ENCODE measurements at places on chromosomes 16 and 17. TPM values are rescaled to one million over a fixed set of nuclear protein-coding genes. Genes with fewer than 3 reads are reported as not detected.

DNA sequence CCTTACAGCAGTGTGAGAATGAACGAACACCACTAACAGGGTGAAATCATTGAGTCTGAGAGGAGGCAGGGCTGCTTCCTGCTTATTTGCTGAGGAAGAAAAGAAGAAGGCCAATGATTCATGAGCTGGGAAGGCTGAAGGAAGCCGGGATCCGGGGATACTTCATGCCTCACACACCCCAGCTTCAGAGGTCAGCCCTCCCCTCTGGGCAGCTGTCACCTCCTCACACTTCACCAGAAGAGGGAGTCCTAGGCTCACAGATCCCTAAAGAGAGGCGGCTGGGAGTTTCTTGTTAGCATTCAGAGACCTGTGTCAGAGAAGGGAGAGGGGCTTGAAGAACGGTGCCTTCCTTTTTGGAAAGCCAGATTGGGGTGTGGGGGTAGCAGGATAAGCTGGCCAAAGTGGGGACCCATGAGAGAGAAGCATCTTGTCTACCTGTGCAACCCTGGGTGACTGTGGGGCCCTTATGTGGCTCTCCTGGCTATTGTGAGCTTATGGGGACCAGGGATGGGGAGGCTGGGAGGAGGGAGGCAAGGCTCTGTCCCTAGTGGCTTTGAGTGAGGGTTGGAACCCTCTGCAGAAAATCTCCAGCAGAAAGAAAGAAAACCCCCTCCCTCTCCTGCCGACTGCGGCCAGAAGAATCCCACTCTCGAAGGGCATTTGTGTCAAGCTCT lies 94.6 kb downstream of the RGS9 start:
- H3K36me3 ChIP-seq: no peaks in the 10 kb centered on the region
- peaks cover 16% of the 10 kb centered on the region for H3K4me1 ChIP-seq
- H3K27ac ChIP-seq: no peak overlapping the region
- H3K27me3 ChIP-seq: no peaks in the 10 kb centered on the region

DNA sequence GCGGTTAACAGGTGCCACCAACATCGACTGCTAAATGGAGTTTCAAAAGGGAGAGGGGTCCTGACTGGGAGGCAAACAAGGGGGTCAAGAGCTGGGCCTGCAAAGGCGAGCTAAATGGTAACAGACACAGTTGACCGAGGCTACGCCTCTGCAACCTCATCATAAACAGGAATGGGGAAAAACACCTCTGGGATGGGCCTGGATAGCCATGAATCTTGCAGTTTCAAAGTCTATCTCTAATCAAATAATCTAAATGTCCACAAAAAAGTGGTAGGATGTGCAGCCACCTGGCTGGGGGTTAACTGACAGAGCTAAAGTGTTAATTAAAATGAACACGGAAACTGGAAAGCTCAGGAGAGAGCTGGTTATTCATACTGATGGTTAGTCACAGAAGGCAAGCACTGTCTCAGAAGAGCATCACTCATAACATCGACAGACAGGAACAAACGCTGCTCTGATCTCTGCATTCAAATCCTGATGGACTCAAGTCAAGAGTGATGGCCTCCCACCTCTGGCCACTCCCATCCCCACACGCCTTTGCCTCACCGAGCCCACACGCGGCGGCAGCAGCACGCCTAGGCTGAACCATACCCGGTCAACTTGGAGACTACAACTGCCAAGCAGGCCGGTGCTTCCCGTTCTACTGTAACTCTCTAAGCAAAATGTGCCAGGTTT lies 56.3 kb downstream of the CREBBP start:
- no peaks in the 10 kb centered on the region for H3K36me3 ChIP-seq
- peak overlapping the region; percentile 23 for H3K27ac ChIP-seq
- no peak overlapping the region for H3K4me3 ChIP-seq
- no peak for DNase-seq
- peaks cover 33% of the 10 kb centered on the region for H3K4me1 ChIP-seq

The USP31 gene
- total RNA-seq: 12.1 TPM

DNA sequence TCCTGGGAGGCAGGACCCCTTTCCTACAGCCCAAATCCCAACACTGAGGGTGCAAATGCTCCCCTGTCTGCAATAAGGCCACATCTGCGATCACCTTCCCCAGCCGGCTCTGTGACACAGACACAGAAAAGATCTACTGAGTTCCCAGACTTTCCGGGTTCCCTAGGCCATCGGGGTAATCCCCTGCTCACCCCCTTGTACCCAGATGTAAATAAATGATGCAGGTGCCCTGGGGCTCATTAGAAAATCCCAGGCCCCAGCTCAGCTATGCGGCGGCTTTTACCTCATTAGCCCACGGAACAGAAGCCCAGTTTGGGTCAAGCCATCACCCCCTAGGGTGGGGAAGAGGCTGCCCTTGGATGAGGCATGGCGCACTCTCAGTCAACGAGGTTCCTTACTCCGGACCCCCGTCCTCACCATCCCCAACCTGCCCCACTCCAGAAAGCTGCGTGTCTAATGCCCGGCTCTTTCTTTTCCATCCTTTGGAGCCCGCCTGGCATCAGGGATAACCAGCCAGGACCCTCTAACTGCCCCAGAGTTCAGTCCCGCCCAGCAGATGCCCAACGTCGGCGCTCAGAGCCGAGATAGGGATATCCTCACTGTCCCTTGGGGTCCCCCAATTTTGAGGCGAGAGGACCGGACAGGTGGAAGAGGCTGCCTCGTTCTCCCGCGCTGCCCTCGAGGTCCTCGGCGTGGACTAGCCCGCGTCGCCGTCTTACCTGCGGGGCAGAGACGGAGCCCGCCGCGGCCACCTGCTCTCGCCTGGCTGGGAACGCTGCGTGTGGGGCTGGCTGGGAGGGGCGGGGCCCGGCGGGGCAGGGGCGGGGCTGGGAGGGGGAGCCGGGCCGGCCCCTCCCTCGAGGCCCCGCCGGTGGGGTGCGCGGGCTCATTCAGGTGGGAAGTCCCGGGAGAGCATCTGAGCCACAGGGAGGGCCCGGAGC lies at the start of gene ZNF385C:
TSS of gene ZNF385C (minus strand) at position 783 of the 941 bp plus-strand sequence. CDS start 35,417 bp downstream, outside the sequence.
- no peaks in the 10 kb centered on the region for H3K36me3 ChIP-seq
- no peaks in the 10 kb centered on the region for H3K4me1 ChIP-seq
- no peak for DNase-seq
- H3K27ac ChIP-seq: no peak within 1 kb of the TSS
- no peak within 1 kb of the TSS for H3K4me3 ChIP-seq

DNA sequence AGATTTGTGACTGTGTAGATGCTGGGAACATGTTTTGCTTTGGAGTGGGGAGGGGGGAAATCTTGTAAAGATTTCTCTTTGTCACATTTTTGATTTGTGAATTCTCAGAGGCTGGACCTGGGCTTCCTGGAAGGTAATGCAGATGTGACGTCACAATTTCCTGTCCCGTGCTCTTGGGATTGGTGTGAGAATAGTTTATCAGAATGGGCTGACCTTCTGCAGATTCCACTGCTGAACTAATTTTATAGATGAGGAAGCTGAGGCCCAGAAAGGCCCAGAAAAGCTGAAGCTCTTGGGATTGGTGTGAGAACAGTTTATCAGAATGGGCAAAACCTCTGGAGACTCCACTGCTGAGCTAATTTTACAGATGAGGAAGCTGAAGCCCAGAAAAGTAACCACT lies 34.0 kb downstream of the HS3ST3B1 start:
- H3K27me3 ChIP-seq: peaks cover 23% of the 10 kb centered on the region
- no peak for DNase-seq

The ITGB4 gene
- 448 TPM for total RNA-seq

GRCh38 chr17:49016775-49017463 lies 19.7 kb downstream of the IGF2BP1 start:
- H3K4me1 ChIP-seq: peaks cover 18% of the 10 kb centered on the region
- no peaks in the 10 kb centered on the region for H3K27me3 ChIP-seq
- no peak overlapping the region for H3K27ac ChIP-seq
- no peak overlapping the region for H3K4me3 ChIP-seq

- H3K36me3 ChIP-seq: peaks cover 12% of the 10 kb centered on the region
- peaks cover 42% of the 10 kb centered on the region for H3K4me1 ChIP-seq
- H3K27me3 ChIP-seq: no peaks in the 10 kb centered on the region
- DNase-seq: peak; percentile 93
Observed at GRCh38 chr17:15981208-15981607, 18.3 kb downstream of the ZSWIM7 start.

- H3K4me1 ChIP-seq: no peaks in the 10 kb centered on the region
- peaks cover 70% of the 10 kb centered on the region for H3K27me3 ChIP-seq
- no peak overlapping the region for H3K27ac ChIP-seq
- H3K36me3 ChIP-seq: no peaks in the 10 kb centered on the region
Observed at GRCh38 chr16:86949116-86949515, 368.1 kb downstream of the C16orf95 start.

The HSD11B2 gene
- total RNA-seq: 5.0 TPM

GRCh38 chr16:72997141-72997542 lies 50.8 kb downstream of the ZFHX3 start:
- no peaks in the 10 kb centered on the region for H3K36me3 ChIP-seq
- H3K27me3 ChIP-seq: no peaks in the 10 kb centered on the region
- peak overlapping the region; percentile 91 for H3K27ac ChIP-seq
- H3K4me1 ChIP-seq: peaks cover 68% of the 10 kb centered on the region

DNA sequence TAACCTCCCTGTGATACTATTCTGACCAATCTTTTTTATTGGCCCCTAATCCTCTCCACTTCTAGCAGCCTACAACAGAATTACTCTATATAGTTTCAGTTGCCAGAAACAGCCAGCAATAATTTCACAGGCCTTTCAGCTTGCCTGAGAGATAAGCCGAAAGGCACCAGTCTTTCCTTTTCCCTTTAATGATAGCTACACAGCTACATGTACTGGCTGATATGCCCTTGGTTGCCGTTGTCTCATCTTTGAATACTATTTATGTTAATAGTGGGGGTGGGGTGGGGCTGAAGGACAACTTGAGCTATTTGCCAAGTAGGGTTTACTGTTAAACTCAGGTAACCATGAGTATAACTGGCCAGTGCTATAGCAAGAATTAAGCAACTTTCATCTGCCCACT lies 35.8 kb upstream of the RASL10B start:
- DNase-seq: no peak
- no peaks in the 10 kb centered on the region for H3K4me1 ChIP-seq
- H3K4me3 ChIP-seq: no peak overlapping the region
- H3K27me3 ChIP-seq: no peaks in the 10 kb centered on the region
- H3K27ac ChIP-seq: no peak overlapping the region

The SSTR5 gene
- not detected for total RNA-seq

- DNase-seq: no peak
- no peak overlapping the region for H3K4me3 ChIP-seq
Observed at GRCh38 chr17:38586788-38587187, 19.0 kb downstream of the SRCIN1 start.

DNA sequence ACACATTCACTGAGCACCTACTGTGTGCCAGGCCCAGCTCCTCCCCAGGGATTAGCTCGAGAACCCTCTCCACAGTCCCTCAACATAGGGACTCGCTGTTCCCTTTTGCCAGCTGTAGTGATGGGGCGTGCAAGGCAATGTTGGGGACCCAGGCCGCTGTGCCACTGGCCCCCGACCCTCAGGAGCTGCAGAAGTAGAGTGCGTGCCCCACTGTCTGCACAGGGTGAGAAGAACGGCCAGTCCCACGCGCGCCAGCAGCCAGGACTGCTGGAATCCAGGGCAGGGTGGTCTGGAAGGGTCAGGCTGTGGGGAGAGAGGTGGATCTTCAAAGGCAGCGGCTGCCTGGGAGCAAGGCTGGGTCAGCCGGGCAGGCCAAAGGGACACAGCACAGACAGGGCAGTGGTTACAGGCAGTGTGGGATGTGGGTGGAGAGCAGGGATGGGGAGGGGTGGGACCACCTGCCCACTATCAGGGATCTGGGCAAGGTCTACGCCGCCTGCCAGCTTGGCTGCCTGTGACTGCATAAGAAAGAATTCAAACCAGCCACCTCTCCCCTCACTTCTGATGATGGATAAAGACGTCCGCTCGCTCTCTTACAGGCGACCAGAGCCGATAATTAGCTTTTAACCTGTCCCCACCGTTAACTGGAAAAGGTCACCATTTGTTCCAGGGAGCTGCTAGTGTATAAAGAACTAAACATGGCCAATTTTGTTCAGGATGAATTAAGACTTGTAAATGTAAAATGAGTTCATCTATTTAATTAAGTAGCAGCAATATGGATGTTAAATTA lies 86.7 kb upstream of the GSE1 start:
- DNase-seq: no peak
- H3K27ac ChIP-seq: no peak overlapping the region
- no peak overlapping the region for H3K4me3 ChIP-seq
- no peaks in the 10 kb centered on the region for H3K27me3 ChIP-seq
- H3K36me3 ChIP-seq: no peaks in the 10 kb centered on the region
- peaks cover 48% of the 10 kb centered on the region for H3K4me1 ChIP-seq

DNA sequence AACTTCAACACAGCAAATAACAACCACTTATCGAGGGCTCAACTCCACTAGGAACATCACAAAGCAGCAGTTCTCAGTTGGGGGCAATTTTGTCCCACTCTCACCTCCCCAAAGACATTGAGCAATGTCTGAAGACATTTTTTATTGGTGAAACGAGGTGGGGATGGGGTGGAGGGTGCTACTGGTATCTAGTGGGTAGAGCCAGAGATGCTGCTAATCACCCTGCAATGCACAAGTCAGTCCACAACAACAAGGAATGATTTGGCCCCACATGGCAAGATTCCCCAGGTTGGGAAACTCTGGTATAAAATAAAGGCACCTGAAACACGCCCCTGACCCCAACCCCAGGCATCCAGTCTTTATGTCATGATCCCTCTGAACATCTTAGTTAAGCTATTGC lies 33.3 kb downstream of the TLE7 start:
- no peak overlapping the region for H3K4me3 ChIP-seq
- H3K4me1 ChIP-seq: 0 out of 2 replicates have a peak, but pooled peaks cover 3% of the 10 kb centered on the region
- no peaks in the 10 kb centered on the region for H3K36me3 ChIP-seq
- H3K27me3 ChIP-seq: peaks cover 12% of the 10 kb centered on the region
- no peak overlapping the region for H3K27ac ChIP-seq
- DNase-seq: no peak

- no peaks in the 10 kb centered on the region for H3K36me3 ChIP-seq
- DNase-seq: peak; percentile 15
- no peaks in the 10 kb centered on the region for H3K27me3 ChIP-seq
- H3K4me3 ChIP-seq: no peak overlapping the region
- peaks cover 37% of the 10 kb centered on the region for H3K4me1 ChIP-seq
- peak overlapping the region; percentile 27 for H3K27ac ChIP-seq
Observed at GRCh38 chr16:66271074-66272060, 95.1 kb upstream of the CDH5 start.

- no peak for DNase-seq
- no peaks in the 10 kb centered on the region for H3K36me3 ChIP-seq
- no peak overlapping the region for H3K4me3 ChIP-seq
- H3K27ac ChIP-seq: no peak overlapping the region
- no peaks in the 10 kb centered on the region for H3K4me1 ChIP-seq
Observed at GRCh38 chr16:52591934-52592592, 45.1 kb upstream of the TOX3 start.

- H3K4me3 ChIP-seq: no peak overlapping the region
- H3K36me3 ChIP-seq: no peaks in the 10 kb centered on the region
Observed at GRCh38 chr16:84548971-84549844, 44.7 kb upstream of the MEAK7 start.
